Astrocyte of the cerebellum (primary cell): ENCODE measurements at places on chromosomes 13 and 19.
A peak's percentile ranks its signal among the peaks of the same experiment; 100 is the strongest.

DNA sequence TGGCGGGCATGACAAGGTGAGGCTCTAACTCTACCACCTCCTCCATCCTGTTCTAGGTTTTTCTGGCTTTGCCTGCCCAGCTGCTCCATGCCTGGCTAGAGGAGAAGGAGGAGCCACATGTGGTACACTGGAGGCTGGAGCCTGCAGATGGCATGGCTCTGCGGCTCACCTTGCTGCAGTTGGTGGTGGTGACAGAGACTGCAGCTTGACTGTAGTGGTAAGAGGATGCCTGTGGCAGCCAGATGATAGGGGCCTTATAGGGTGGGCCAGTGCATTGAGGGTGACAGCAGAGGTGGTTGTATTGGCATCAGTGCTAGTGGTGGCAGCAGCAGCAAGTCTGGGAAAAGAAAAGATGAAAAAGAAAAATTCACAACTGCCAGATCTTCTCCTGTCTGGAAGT lies 146.2 kb downstream of the TNFRSF19 start:
- no peak for DNase-seq

GRCh38 chr13:100184095-100184494 lies 95.2 kb downstream of the PCCA start:
- DNase-seq: no peak

DNA sequence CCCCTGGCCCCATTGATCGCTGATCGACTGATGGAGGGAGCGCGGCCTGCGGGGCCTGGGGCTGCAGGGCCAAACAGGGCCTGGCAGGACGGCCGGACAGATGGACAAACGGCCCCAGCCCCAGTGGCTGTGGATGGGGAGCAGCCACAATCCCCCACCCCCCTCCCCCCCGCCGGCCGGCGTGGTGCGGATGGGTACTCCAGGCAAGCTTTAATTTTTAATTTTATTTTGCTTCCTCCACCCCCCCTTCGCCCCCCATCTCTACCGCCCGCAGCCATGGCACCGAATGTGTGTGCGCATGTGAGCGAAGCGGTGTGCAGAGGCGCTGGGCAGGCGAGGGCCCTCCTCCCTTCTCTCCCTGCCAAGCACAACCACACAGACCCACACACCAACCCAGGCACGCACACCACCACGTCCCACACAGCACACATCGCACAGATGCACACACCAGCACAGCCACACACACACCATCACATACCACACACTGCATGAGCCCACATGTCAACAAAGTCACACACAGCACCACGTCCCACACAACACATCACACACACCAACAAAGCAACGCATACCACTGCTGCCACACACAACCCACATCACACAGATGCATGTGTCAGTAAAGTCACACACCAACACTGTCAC lies 12.4 kb downstream of the ERFL start:
- DNase-seq: no peak

DNA sequence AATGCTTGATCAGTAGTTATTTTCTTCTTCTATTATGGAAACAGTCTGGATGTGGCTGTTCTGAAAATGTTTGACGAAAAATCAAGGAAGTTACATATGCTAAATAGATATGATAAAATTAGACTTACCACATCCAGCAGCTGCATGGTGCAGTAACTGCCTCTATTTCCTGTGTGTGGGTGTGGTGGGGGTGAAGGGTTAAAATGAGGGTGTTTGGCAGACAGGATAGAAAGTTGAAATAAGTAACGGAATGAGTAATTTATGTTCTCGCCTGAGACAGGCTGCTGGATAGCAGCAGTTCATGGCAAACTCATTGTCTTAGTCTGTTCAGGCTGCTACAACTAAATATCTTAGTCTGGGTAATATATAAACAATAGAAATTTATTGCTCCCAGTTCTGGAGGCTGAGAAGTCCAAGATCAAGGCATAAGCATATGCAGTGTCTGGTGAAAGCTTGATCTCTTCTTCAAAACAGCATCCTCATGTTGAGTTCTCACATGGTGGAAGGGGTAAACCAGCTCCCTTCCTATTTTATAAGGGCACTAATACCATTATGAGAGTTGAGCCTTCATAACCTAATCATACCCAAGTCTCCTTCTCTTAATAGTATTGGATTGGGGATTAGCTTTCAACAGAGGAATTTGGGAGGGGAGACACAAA lies 1248.9 kb downstream of the SLITRK5 start:
- DNase-seq: no peak

DNA sequence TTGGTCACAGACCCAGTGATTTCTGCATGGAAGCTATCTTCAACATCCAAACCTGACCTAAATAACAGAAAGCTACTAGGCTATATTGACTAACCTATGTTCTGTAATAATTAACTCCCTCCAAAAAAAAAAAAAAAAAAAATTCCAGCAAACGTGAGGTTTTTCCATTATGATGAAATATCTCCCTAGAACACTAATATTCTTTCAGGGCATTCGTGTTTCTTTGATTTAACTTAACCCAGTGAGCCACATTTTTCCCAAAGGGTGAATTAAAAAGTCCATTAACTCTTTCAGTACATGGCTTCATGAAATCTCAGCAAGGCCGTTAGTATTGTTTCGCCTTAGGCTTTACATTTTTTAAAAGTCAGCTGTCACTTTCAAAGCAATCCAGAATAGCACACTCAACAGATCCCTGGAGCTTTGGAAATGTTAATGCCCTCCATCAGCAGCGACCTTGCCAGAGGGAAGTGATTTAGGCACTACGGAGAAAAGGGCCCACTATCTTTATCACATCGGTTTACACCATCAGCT lies 175.8 kb downstream of the DCT start:
- DNase-seq: no peak

GRCh38 chr19:20247016-20247683 lies 80.1 kb downstream of the ZNF486 start:
- no peak for DNase-seq

DNA sequence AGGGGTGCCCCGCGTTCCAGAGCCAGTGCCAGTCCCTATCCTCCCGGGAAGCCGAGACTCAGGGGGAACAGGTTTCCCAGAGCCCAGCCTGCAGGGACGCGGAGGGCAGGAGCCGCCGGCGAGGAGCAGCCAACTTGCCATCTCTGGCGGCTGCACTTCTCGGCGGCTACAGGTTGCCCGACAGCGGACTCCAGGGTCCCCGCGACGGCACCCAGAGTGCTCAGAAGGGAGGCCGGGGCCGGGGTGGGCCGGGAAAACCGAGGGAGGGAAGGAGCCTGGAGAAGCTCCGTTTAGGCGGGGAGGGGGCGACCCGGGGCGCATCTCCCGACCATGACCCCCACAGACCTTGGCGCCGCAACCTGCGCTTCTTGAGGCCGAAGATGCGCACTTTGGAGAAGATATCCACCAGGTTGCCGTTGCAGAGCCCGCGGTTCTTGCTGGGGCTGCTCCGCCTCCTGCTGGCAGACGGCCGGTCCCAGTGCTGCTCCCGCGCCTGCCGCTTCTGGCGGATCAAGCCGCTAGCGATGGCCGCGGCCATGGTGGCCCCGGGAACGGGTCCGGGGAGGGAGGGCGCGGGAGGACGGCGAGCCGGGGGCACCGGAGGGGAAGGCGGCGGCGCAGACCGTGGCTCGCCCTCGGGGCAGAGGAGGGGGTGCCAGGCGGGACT lies 463.8 kb downstream of the ITGBL1 start:
- DNase-seq: no peak

- DNase-seq: no peak
These were observed 8.5 kb upstream of the ZNF616 start for GRCh38 chr19:52148256-52148655.

DNA sequence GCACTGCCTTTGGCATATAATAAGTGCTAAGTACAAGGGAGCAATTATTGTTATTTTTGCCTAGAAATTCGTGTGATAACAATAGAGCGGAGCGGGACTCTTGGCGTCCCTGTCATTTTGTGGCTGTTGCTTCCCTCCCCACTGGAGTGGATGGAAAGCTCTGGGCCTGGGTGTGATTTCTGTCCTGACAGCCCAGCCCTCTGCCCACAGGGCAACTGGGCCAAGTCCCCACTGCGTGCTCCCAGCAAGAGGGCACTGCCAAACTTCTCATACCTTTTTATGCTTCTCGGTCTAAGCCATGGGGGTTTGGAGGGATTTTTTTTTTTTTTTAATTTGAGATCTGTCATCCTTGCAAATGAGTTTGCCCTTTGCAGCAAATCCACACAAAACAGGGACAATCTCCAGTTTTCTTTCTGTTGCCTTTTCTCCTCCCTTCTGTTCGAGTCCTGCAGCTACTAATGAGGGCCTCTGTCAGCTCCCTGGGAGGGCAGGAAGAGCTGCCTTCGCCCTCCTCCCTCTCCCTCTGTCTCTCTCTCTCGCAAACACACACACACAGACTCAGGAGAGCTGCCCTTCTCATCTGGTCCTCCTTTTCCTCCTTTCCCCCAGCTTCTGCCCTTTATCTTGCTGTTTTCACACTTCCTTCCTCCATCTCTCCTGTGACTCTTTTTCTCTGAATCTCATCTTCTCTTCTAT lies 103.9 kb downstream of the DNAJC15 start:
- DNase-seq: no peak

GRCh38 chr13:107364658-107365057 lies 796.7 kb upstream of the ARGLU1 start:
- no peak for DNase-seq

DNA sequence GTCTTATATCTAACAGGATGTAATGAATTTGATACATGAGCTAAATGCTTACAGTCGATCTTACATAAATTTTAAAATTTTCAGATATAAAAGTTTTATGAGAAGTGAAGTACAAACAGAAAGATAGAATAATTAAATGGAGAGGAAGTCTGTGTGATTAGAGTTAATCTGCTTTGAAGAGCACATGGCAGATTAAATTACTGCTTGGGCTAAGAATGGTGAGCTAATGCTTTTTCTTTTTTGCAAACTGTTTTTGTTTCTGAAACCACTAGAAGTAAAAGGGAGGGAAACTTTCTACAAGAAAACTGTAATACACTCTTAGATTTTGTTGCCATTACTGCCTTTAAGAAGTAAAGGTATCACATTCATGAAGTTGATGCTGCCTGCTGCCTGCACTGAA lies 96.3 kb upstream of the SPRY2 start:
- DNase-seq: no peak

- no peak for DNase-seq
These were observed 162.4 kb downstream of the DCT start for GRCh38 chr13:94317063-94317491.

GRCh38 chr13:33265133-33265532 lies 20.4 kb downstream of the STARD13 start:
- DNase-seq: no peak

DNA sequence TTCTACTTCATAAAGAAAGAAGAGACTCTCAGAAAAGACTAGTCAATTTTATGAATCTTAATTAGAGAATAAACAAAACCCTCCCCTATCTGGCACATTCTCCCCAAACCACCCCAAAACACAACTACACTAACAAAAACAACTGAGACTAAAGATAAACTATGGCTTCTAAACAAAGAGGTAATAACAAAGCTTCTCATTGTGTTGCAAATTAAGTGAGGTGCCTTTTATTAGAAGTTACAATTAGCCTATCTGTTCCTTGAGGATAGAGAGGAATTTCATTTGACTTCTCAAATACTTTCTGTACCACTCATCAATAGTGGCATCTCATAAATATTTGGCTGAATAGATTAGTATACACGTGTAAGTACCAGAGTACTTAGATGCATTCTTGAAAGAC lies 1196.2 kb downstream of the PCDH9 start:
- DNase-seq: no peak

GRCh38 chr19:24177686-24178085 lies 90.7 kb downstream of the ZNF254 start:
- no peak for DNase-seq

DNA sequence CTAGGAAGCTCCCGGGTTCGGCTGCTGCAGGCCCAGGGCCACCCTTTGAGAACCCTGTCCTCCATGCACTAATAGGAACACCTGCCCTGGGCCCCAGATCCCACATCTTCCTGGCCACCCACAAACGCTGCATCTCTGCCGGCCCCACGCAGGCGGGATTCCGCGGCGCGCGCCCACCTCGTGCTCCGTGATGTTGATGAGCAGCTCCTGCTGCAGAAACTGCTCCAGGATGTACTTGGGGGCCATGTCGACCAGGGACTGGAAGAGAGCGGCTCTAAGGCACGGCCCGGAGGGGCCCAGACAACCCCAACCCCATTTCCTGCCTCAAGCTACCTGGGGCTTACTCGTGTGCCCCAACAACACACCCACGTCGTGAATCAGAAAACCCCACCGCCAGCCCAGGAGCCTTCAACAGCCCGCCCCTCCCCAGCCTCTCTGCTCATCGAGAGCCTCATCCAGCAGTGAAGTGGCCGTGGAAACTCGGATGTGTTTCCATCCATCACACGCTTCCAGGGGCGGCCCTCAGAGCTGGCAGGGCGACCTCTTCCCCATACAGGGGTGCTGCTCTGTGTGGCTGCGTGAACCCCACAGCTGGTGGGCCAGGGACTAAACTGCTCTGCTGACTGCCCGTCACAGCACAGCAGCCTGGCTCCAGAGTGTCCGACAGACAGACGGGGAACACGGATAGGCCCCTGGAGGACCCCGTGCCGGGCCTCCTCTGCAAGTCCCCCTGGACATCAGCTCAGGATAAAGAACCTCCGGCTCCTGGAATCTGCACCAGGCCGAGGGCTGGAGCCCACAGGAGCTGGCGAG lies 4.2 kb downstream of the POLR2E start:
- no peak for DNase-seq

GRCh38 chr13:91592056-91593014 lies 193.9 kb downstream of the GPC5 start:
- no peak for DNase-seq

DNA sequence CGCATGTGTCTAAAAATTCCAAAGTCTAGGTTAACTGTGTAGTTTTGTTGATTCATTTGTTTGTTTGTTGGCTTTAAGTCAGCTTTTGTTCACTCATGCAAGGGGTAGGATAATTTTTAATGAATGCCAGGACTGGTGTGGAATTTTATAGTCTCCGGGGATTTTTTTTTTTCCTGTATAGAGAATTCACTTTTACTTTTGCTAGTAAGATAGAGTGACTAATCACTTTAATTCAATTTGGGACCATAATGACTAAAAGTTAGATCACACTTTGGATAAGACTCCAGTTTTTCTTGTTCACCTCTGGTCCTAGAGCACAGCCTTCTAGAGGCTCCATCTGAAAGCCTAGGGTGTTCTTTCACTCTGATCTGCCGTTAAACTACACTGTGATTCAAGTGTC lies 1690.0 kb downstream of the PCDH9 start:
- DNase-seq: no peak

- no peak for DNase-seq
These were observed 27.3 kb downstream of the RUBCNL start for GRCh38 chr13:46359714-46360113.

DNA sequence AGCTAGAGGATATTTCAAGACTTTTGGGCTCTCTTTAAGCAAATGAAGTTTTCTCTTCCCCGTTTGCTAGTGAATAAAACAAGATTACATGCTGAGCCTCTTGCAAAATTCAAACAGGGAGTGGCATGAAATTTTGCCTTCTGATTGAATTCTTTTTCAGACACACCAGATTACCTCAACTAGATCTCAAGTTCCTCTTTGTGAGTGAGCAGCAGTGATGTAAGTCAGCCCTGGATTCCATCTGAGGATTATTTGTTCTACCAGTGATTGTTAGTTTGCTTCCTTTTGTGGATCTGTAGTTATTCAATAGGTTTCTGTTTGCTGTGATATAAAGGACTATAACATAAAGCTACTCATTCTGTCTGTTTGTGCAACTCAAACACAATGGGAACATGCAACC lies 407.7 kb downstream of the LMO7 start:
- no peak for DNase-seq

- DNase-seq: no peak
These were observed 88.9 kb downstream of the SLC25A15 start for GRCh38 chr13:40878321-40878720.

- DNase-seq: peak; percentile 39
These were observed 293.6 kb downstream of the DNAJC15 start for GRCh38 chr13:43316946-43317353.
